ENCODE measurements at places on chromosomes 7 and 10.
A peak's percentile ranks its signal among the peaks of the same experiment; 100 is the strongest.

GRCh38 chr7:99196536-99197258, 11.2 kb downstream of the KPNA7 start:
- DNase-seq, result no peak

- DNase-seq, result no peak
Measured at GRCh38 chr10:3395458-3395861, 222.9 kb upstream of the PITRM1 start.

- no peak for DNase-seq
Measured at GRCh38 chr7:107643407-107643806, 17.2 kb upstream of the SLC26A4 start.

DNA sequence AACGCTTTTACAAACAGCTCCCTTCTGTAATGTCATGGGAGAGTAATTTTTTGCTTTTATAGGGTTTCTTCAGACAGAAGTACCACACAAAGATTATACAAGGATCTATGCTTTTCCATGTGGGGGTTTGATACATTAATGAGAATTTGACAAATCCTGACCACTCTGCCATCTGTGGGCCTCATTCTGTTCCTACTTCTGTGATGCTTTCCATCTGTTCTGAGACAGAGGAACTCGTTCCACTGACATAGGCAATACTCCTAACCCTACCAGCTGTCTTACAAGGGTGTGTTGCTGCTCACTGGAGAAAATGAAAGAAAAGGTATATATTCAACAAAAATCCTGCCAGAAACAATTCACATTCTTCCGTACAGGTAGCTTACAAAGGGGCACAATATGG, 59.4 kb upstream of the NAMPT start:
- DNase-seq, result no peak

GRCh38 chr7:2009541-2010001, 223.2 kb downstream of the MAD1L1 start:
- DNase-seq, result no peak

DNA sequence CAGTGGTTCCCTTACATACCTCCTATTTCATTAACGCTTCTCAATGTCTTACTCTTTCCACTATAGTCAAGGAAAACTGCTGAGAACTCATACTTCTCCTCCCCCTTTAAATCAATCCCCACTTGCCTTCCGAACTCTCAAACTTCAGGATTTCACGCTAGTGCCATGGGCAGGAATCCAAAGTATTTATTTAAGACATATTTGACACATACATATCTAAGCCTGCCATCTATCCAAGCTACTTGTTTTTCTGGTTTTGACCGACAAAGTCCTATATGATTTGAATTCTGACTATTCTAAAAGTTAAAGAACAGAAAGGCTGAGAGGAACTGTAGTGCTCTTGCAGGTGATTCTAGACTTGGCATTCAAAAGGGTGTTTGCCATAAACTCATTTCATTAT, 51.8 kb downstream of the CCDC6 start:
- DNase-seq, result no peak

DNA sequence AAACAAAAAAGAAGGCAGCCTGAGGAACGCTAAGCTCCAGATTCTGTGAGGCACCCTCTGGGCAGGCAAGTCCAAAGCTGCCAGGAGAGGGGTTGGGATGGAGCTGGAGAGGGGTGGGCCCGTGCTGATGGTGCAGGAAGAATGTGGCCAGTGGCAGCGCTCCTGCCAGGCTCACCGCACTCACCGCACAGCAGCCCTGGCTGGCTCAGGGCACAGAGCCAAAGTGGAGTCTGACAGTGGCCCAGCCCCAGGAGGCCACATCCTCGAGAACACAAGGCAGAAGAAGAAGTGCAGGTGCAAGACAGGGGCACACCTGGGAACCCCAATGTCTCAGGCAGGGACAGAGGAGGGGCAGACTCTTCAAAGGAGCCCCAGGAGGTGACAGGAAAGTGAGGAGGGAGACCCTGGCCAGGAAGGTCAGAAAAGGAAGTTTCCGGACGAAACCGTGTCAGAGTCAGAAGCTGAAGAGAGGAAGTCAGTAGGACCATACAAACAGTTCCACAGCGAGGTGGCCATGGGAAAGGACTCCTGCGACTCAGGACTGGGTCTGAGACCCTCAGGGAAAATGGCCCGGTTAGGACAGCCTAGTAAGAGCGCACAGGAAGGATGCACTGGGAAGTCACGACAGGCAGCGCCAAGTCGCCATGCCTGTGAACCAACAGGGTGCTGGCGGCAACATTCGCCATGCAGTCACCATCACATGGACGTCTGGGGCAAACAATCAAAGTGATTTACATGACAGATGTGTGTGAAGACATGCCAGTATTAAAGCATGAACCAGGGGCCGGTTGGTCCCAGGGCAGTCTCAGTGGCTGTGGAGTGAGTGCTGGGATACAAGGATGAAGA, 54.4 kb downstream of the COBL start:
- DNase-seq, result no peak

DNA sequence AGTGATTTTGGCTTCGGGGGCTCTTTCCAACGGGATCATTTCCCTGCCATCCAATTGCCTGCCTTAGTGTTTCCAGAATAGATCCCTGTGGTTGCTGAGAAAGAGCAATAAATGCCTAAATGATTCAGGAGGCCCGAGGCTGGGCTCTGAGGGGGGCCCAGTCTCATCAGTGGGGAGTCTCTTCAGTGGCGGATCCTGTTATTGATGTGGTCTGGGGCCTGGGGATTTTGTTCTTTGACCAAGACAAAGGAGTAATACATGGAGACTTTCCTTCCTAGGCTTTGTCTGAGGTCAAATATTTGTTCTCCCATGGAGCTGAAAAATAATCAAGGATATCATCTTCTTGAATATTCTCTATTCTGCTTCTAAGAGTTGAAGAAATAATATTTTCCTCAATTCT, 40.8 kb downstream of the TAS2R41 start:
- DNase-seq, result no peak

GRCh38 chr10:80602881-80603280, 65.2 kb downstream of the SH2D4B start:
- DNase-seq, result no peak

- peak; percentile 20 for DNase-seq
Measured at GRCh38 chr7:1669064-1669951, 769 bp upstream of the ELFN1 start.

GRCh38 chr10:131833446-131834080, 67.2 kb upstream of the PPP2R2D start:
- no peak for DNase-seq

DNA sequence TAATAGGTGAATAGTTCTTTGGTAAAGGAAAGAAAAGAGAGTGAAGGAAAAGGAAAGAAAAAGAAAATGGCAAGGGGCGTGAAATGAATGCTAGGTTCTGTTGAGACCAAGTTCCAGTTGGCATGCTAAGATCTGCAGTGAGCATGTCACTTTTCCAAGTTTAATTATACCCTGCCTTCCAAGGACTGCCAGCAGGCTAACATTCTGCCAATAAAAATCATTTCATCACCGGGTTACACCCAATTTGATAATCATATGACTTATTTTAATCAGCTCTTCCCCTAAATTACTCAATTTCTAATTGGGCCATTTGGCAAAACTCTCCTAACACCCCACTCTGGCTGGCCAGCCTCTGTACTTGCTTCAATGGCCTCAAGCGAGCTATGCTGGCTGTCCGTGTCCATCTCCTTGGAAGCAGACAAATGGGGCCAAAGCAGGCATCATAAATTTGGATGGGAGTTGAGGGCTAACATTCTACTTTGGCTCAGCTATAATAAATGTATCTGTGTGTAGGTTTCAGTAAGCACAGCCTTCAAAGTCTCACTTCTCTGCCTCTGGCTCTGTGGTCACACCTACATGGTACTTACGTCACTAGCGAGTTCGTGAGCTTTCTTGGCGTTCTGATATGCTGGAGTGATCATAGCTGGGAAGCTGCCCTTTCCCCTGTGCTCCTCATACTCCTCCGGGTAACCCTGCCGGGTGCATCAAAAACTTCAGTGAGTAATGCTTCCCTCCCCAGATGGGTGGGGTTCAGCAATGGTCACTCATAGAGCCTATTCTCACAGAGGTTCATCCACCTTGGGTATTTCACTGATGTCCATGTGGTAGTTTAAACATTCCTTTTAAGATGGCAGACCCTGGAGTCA, 17.3 kb downstream of the NRAP start:
- DNase-seq, result no peak

DNA sequence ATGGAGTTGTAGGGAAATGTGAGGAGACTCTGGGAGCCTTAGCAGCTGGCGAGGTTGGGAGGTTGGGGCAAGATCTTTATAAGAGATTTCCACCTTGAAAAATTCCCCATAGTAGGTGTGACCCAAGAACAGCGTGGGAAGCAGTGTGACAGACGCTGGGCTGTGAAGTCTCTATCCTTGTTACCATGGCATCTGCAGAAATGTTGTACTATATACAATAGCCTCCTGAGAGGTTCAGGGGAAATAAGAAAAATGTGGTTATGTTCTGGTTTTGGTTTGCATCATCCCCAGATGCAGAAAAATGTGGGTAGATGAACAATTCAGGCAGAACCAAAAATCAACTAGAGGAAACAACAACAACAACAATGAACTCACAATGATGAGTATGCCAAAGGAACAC, 498.6 kb downstream of the SH2D4B start:
- no peak for DNase-seq

GRCh38 chr7:155132431-155132830, 62.3 kb downstream of the HTR5A start:
- no peak for DNase-seq

DNA sequence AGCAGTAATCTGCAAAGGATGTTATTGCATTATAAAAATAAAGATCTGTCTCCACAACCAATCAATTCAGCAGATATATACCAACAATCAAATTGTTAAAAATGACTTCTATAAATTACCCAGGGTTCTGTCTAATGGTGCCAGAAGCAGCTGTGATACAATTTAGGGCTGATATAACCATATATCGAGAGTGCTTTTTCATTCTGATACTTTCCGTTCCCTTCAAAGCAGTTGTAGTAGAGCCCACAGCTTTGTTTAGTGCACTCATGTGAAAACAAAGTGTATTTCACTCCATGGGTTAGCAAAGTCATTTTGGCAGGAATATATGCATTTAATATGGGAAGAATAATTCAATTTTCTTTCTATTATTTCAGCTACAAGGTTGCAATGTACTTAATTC, 83.1 kb upstream of the CHCHD3 start:
- no peak for DNase-seq

DNA sequence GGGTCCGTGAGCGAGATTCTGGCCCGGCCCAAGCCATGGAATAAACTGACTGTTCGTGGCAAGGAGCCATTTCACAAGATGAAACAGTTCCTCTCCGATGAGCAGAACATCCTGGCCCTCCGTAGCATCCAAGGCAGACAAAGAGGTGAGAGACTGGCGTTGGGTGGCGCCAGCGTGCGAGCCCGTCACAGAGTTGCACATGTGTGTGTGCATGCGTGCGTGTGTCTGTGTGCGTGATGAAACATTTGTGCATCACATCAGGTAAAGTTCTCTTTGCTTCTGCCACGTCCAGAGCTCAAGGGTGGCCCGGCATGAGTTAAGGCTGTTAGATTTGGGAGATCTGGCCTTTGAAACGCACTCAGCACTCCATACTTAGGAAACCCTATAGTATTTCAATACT, 89.5 kb upstream of the SH2B2 start:
- no peak for DNase-seq

GRCh38 chr10:131670341-131670740, 230.5 kb upstream of the PPP2R2D start:
- DNase-seq, result no peak

DNA sequence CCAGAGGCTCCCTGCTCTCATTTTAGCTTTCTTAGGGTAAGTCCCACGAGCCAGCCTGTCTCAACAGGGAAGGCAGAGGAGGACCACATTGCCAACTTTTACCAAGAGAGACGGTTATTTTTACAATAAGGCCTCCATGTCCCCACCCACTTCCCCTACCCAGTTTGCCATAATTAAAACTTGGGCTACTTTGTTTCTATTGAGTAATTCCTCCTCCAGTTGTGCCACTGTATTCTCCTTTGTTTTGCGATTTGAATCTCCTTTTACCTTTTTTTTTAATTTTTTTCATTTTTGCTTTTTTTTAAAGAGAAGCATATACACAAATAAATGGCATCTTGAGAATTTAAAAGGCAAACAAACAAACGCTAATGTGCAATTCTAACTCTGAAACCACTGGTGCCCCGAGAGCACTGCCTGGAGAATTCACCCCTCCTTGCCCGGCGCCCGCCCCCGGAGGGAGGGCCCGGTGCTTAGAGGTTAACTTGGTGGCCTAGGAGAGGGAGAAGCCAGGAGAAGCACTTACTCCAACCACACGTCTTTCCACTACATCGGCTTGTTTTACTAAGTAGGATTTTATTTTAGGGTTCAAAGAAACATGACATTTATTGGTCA, 282.3 kb downstream of the USP6NL start:
- no peak for DNase-seq

DNA sequence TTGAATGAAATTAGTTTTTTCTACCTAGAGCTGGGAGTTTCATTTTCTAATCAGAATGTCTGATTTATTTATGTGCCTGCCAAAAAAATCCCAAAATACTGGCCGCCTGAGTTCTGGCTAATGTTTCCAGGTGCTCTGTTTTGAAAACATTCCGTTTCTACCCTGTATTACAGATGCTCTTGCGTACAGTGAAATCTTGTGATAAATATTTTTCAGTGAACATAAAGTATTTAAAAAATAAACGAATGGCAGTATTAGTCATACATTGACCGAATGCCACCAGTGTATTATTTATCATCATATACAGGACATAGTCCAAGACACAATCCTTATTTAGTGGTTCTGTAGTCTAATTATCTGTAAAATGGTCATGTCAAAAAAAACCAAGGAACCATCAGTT, 102.8 kb downstream of the KAT6B start:
- DNase-seq, result no peak

- DNase-seq, result no peak
Measured at GRCh38 chr7:84123965-84124547, 70.5 kb downstream of the SEMA3A start.

- DNase-seq, result no peak
Measured at GRCh38 chr10:37865957-37866803, 8.8 kb upstream of the ZNF248 start.

GRCh38 chr7:142832417-142832816, 22.5 kb upstream of the EPHB6 start:
- no peak for DNase-seq

GRCh38 chr10:27190508-27190907, 35.4 kb downstream of the MASTL start:
- DNase-seq, result no peak
